Activated naive CD8-positive, alpha-beta T cell treated with anti-CD3 and anti-CD28 coated beads for 36 hours (primary cell): ENCODE measurements at places on chromosomes 1 and 21. TPM values are rescaled to one million over a fixed set of nuclear protein-coding genes. Genes with fewer than 3 reads are reported as not detected.

Gene OR2T35
- not detected for total RNA-seq

Gene IFFO2
- total RNA-seq: 21.4 TPM

Gene LAPTM5
- 233 TPM for total RNA-seq

Gene AMPD1
- not detected for total RNA-seq

Gene CLCNKB
- total RNA-seq: not detected

Gene SAMD11
- not detected for total RNA-seq

Gene ALG14
- total RNA-seq: 4.1 TPM

Gene SNX27
- 27.7 TPM for total RNA-seq

Gene CYP2J2
- 3.2 TPM for total RNA-seq

Gene KRTAP7-1
- not detected for total RNA-seq

Gene KIF1B
- total RNA-seq: 10.0 TPM

Gene SLC22A15
- total RNA-seq: 0.47 TPM

Gene CEP85
- 28.1 TPM for total RNA-seq

Gene WNT2B
- total RNA-seq: not detected

Gene TRAF5
- 24.4 TPM for total RNA-seq

Gene SLC25A34
- total RNA-seq: 0.94 TPM

Gene PCSK9
- not detected for total RNA-seq

Gene MROH9
- not detected for total RNA-seq

Gene TNFRSF18
- 53.3 TPM for total RNA-seq

Gene CELA3A
- total RNA-seq: not detected

Gene ACTL8
- total RNA-seq: not detected

Gene OR2T33
- total RNA-seq: not detected

Gene PLCH2
- 1.4 TPM for total RNA-seq

Gene TMEM201
- total RNA-seq: 31.6 TPM

Gene ZNF697
- total RNA-seq: 1.1 TPM

Gene ADAMTS5
- not detected for total RNA-seq

Gene S100A12
- not detected for total RNA-seq

Gene TNFSF4
- total RNA-seq: 4.1 TPM

Gene SH3BGRL3
- 292 TPM for total RNA-seq

Gene ARL8A
- total RNA-seq: 27.8 TPM

Gene CD2
- 291 TPM for total RNA-seq

Gene BARHL2
- total RNA-seq: not detected

Gene ACTRT2
- total RNA-seq: not detected

Gene OR2L8
- not detected for total RNA-seq

Gene TMEM81
- 2.4 TPM for total RNA-seq

Gene MIXL1
- total RNA-seq: not detected
